ENCODE measurements at places on chromosomes 5 and 9. TPM values are rescaled to one million over a fixed set of nuclear protein-coding genes. Genes with fewer than 3 reads are reported as not detected.

The SCGB3A2 gene
- not detected for total RNA-seq

- DNase-seq: no peak
These were observed 127.2 kb upstream of the ADAMTSL1 start for GRCh38 chr9:18346745-18347144.

DNA sequence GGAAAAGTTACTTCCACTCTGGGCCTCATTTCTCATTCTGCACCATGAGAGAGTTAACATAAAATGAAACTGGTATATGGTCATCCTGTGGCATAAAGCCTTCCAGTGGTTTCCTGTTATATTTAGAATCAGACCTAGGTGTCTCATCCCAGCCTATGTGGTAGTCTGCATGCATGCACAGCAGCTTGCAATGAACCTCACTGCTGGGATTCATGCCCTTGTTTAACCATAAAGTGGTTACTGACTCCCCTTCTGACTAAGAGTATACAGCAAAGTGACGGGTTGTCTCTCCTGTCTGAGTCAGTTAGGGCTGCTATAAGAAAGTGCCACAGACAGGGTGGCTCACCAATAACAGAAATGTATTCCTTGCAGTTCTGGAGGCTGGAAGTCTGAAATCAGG is 14.7 kb upstream of the TDRD7 start:
- DNase-seq: peak; percentile 41

The ZNG1F gene
- total RNA-seq: 11.5 TPM

DNA sequence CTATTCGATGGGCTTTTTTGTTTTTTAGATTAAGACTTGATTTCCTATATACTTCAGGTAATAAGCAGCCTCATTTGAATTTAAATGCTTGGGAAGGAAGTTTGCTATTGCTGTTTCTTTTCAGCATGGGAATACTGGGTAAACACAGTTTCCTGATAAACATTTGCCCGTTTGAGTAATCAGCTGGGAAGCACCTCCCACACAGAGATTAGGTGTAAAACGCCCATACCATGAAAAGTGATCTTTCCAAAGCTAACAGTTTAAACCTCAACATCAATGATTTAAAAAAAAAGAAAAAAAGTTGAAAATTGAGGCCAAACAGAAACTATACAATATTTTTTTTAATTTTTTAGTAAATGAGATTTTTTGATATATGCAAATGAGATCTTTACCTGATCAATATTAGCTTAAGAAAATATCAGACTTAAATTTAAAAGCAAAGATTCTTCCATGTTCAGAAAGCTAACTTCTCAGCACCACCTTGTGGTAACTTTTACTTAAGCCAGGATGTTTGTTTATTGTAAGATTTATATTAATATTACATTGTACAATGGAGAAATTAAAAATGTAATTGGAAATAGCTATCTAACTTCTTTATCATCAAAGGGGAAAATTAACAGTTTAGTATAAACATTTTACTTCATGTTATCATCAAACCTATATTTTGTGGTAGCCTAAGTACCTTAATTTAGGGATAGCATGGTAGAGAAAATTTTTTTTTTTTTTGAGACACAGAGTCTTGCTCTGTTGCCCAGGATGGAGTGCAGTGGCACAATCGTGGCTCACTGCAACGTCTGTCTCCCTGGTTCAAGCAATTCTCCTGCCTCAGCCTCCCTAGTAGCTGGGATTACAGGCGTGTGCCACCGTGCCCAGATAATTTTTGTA is 39.8 kb downstream of the F2RL2 start:
- DNase-seq: no peak

GRCh38 chr5:114411380-114411931 is 49.6 kb downstream of the KCNN2 start:
- no peak for DNase-seq

GRCh38 chr5:107979291-107979690 is 308.6 kb upstream of the EFNA5 start:
- DNase-seq: no peak

The ITGA1 gene
- 0.69 TPM for total RNA-seq

DNA sequence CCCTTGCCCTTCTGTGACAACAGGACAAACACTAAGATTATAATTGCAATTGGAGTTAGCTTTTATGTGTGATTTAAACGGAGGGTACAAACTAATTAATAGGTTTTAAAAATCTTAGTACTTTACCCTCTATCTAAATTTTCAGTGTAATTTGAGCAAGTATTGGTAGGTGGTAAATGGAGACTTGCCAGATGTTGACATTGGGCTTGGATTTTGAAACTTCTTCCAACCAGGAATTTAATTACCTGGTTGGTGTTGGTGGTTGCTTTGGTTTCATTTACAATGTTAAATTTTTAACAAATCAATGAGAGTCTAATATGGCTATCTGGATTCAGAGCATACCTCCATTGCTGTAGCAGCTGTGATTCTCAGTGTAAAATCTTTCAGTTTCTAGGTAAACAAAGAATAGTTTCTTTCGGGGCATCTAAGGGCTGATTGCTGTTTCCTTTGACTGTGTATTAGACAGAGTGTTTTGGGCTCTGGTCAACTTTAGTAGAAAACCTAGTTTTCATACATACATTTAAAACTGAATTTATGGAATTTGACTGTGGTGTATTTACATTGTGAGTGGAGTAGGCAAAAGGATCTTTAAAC is 1.9 kb downstream of the DAPK1 start:
- no peak for DNase-seq

The TEX48 gene
- not detected for total RNA-seq

DNA sequence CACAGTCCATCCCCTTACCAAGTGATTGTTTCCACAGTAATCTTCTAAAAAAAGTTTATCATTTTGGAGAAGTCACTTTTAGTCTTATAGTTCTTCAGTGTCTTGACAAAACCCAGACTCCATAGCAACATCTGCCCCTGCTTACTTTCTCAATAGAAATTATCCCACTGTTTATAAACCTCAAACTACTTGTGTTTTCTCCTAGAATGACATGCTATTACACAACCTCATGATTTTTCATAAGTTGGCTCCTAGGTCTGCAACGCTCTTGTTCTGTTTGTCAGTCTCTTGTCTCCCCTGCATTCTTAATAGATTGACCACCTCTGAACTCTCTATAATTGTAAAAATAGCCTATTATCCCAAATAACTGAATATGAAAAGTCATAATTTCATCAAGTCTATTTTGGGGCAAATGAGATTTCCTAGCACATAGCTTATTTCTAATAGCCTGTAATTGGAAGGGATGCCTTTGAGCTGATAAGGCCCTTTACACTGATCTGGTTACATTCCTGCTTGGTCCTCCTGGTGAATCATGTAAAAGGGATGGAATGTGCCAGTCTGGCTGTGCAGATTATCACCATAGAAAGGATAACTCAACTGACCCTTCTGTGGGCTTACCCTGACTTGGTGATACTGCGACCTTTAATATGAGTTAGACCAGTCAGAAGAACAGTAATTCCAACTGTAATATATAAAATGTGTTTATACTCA is 69.6 kb downstream of the CHSY3 start:
- no peak for DNase-seq

The GTF2H2C gene
- total RNA-seq: 38.2 TPM
